ENCODE measurements at places on chromosomes 5 and 9.

GRCh38 chr9:124122321-124122720 lies 110.8 kb downstream of the LHX2 start:
- DNase-seq = peak; percentile 14

- DNase-seq = peak; percentile 83
Observed at GRCh38 chr5:118548761-118549720, 439.3 kb downstream of the DTWD2 start.

DNA sequence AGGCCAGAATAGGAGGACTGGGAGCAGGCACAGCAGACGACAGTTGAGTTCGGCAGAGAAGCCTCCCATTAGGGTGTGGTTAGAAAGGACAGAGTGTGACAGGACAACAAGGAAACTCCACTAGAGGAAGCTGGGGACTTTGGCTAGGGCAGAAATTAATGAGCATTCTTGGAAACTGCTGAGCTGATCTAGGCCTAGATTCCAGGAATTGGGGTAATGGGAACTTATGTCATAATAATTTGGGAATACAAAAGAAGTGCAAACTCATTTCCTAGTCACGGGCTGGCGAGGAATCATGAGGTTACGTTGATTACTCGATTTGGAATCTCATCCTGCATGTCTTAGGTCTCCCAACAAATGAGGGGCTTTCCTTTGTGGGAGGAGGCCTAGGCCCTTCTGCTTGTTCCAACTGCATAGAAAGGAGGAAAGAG lies 144.6 kb upstream of the RPS23 start:
- DNase-seq = peak; percentile 81

- no peak for DNase-seq
Observed at GRCh38 chr5:75089137-75089536, 36.8 kb upstream of the GCNT4 start.

DNA sequence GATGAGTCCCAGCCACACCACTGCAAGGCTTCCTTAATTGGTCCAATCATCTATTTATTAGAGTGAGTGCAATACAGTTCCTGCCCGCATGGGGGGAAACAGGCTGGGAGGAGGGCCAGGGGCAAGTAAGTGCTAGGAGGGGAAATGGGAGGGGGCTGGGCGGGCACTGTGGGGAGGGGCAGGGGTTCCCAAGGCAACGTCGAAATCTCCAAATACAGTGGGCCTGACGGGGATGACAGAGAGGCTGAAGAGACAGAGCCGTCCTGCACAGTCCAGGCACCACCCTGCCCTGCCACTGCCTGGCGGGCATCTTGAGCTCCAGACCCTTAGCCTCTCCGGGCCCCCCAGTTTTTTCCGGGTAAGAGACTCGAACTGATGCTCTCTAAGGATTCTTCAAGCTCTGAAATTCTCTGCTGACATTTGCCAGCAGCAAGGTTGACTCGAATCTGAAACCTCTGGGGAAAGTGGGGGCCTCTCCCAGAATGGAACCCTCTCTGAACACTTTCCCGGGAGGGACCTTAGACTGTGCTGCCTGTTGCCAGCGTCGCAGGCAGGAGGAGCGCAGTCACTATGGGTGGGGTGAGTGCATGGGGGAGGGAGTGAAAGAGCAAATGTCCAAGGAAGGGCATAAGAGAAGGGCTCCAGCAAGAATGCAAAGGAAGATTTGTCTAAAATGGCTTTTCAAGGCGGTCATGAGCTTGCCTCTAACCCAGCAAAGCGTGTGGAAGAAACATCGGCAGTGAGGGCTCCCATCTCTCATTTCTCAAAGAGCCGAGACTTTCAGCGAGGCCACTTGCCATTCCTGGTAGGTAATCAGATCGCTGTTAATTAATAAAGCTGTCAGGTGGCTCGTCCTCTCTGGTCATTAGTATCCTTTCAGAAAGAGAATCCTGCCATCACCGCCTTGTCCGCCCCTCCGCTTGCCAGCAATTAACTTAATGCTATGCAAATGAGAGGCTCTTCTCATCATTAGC lies 99.0 kb downstream of the GTF3C4 start:
- peak; percentile 28 for DNase-seq

DNA sequence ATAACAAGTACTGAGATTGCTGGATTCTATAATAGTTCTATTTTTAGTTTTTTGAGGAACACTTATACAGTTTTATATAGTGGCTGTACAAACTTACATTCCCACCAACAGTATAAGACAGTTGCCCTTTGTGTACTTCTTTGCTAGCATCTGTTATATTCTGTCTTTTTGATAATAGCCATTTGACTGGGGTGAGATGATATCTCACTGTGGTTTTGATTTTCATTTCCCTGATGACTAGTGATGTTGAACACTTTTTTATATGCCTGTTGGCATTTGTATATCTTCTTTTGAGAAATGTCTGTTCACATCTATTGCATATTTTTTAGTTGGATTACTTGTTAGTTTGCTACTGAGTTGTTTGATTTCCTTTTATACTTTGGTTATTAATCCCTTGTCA lies 204.1 kb upstream of the SMC2 start:
- no peak for DNase-seq

- DNase-seq = no peak
Observed at GRCh38 chr5:31537851-31538250, 5.8 kb downstream of the C5orf22 start.

DNA sequence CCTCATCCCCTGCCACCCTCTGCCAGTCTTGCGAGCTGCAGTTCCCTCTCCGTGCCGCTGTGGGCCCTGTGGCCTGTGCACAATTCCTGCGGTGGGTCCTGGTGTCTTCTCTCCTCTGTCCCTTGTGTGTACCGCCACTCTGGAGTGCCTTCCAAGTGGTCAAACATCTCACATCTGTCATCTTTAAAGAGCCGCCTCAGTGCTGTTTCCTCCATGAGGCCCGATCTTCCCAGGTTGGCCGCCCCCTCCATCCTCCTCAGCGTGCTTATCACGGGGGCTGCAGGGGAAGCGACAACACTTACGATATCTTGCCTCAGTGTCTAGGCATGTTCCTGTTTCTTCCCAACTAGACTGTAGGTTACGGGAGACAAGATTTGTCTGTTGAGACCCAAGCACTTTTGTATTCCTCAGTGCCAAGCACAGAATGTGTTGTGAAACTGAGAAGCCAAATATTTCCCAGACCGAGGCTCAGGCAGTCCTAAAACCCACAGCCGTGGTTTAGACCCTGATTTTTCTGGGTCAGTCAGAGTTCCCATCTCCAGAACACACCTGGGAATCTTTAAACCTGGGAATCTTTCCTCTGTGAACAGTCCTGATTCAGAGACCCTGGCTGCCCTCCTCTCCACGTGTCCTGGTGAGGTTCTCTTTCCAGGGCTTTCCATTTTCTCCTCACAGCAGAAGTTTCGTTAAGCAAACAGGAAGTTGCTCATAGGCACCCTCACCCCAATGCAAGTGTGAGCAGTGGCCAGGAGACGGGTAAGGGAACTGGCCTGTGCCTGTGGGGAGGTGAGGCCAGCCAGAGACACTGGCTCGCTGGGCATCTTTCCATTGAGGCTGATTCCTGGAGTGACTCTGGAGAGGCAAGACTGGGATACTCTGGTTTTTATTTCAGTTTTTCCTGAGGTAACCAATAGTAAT lies 28.8 kb downstream of the SLC46A2 start:
- peak; percentile 87 for DNase-seq

DNA sequence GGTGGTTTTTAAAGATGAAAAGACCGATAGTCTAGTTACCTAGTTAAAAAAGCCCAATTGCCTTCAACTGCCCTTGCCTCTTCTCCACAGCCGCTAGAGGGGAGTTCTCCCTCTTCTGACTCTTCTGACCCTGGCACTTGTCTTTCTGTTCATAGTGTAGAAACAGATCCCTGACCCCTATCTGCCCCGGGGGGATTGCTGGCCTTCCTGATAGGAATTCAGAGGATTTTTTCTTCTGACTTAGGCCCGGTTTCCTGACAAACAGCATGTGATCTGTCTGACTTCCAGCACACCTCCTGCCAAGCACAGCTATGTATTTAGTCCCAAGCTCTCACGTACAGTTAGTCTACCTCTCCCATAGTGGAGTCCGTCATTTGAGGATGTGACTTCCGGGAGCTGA lies 5.0 kb upstream of the TMEM268 start:
- DNase-seq = no peak

DNA sequence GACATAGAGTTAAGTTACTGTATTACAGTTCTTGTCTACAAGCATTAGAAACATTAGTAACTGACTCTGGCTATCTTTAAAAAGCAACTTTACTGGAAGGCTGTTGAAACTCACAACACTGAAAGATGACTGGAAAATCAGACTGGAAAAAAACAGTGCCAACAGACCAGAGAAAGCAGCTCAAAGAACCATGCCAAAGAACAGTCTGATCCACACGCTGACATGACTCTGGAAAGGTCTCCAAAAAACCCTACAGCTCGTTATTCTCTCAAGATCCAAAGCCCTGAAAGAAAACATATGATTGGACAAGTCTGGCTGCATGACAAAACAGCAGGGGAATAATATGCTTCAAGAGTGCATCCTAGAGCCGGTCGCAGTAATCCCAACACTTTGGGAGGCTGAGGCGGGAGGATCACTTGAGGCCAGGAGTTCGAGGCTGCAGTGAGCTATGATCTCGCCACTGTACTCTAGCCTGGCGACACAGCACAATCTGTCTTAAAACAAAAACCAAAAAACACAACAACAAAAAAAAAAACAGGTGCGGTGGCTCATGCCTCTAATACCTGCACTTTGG lies 5.6 kb downstream of the GOLPH3 start:
- DNase-seq = no peak

DNA sequence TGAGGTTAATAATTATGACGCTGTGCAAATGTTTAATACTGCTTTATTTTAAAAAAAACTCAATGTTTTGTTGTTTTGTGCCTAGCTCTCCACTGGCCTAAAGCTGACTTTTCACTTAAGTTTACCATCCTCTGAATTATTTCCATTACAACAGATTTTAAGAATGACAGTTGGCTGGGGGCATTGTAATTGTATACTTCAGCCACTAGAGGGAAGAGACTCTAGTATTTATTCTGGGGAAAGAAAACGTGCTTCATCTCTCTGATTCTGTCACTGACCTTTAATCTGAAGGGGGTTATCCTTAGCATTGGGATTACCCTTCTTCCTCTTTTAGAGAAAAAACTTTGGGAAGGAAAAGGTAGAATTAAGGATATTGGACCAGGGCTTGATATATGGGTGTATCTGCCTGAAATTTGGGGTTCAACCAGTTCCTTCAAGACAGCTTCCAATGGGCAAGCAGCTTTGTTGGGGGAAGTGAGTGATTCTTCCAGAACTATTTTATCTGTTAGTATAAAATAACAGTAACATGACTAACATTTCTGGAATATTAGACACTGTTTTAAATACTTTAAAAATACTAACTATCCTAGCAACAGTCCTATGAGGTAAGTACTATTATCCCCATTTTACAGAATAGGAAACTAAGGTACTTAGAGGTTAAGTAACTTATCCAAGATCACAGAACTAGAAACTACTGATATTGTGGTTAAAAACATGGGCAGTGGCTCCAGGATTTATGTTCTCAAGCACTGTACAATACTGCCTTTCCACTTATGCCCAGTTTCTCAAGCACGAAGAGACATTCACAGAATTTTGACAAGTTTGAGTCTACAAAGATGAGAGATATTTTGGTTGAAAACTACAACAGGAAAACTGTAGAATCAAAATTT lies 208.4 kb downstream of the CD180 start:
- peak; percentile 22 for DNase-seq

DNA sequence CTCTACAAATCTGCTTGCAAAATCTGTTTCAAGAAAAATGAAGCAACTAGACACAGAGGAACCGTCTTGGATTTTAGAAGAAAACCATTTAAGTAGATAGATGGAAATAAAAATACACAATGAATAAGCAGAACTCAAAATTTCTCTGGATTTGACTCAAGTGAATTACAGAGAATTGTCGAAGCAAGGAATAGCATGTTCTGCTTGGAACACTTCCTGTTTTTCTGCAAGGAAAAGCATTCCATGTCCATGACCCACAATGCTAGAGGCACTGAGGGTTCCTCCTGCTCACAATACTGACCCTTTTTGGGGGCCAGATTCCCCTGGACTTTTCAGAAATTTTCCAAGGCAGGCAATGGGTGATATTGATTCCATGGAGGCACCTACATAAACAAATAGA lies 29.8 kb downstream of the PRUNE2 start:
- DNase-seq = no peak

- DNase-seq = no peak
Observed at GRCh38 chr5:21791304-21791703, 1061.8 kb downstream of the CDH12 start.

- DNase-seq = no peak
Observed at GRCh38 chr9:77440057-77440456, 208.1 kb downstream of the GNA14 start.

- DNase-seq = no peak
Observed at GRCh38 chr9:121886759-121887485, 206.2 kb downstream of the TTLL11 start.

DNA sequence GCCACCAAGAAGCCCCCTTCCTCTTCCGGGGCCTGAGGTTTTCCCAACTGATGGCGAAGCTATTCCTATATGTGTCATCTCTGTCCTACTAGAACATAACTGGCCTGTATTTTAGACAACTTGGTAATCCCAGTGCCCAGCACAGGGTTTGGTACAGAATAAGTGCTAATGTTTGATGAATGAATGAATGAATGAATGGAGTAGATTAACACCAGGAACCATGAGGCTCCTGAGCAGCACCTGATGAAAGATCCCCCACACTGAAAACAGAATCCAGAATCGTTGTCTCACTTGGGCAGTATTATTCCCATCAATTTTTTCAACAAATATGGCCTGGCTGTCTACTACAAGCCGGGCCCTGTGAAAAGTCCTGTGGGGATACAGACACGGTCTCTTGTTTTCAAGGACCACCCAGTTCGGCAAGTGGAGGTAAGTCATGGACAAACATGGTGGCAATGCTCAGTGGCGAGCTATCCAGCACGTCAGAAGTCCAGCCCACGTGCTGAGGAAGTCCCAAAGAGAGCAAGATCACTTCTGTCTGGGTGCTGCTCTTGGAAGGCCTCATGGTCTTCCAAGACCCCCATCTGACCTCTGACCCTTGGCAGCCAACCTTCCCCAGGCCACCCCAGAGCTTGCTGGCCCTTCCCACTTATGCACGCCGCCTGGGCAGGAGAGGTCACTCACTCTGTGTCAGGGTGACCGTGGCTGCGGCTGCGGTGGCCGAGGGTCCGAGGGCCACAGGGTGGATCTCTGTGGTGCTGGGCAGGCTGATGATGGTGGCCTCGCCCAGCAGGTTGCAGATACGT lies 1.0 kb downstream of the NAIF1 start:
- no peak for DNase-seq

- DNase-seq = peak; percentile 94
Observed at GRCh38 chr5:124628721-124629596, 117.5 kb downstream of the ZNF608 start.

GRCh38 chr9:118463419-118463818 lies 759.2 kb downstream of the TLR4 start:
- DNase-seq = no peak
